ENCODE measurements at places on chromosomes 7 and 10.

DNA sequence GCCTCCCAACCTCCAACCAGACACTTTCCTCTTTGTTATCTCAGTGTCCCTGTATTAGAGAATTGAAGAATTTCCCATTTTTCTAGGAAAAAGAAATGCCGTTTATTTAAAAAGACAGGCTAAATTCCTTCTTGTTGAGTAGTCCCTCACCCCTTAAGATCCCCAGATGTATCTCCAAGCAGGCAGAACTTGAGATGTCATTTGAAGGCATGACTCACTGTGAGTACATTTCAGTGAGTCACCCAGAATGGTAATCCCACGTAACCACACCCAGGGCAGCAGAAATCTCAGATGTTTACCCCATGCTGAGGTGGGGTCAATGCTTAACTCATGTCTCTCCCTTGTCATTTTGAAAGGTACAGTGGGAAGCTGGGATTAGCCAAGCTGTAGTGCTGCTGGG, 4.4 kb downstream of the ZNF655 start:
- no peak for DNase-seq

DNA sequence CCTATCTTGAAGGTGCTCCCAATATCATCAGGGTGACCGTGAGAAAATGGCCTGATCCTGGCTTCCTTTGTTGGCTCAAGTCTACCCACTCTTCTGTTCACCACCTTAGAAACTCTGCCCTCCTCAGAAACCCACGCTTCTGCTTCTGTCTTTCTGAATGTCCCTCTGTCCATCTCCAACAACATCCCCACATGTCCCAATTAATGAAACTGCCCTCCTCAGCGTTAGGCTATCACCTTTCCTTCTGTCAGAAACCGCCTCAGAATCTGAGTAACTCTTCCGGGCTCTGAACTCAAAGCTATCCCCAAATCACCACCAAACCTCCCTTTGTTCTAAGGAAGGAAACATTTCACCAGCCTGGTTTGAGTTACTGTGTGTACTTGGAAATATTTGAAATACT, 315.8 kb upstream of the ZNF32 start:
- no peak for DNase-seq

DNA sequence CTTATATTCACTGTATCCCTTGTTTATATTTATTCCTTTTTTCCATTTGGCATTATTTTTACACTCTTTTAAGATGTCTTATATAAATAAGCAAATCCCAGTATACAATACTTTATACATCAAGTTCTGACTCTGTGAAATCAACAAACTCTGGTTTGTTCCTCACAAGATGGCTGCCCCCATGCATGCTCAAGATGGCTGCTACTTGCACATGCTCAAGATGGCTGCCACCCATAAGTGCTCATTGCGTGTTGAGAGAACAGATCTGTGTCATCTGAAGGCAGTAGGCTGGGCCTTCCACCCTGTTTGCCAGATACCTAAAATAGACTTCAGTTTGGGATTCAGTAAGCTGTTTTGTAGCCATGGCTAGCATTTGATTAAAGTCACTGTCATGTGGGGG, 666.2 kb downstream of the TYW1 start:
- DNase-seq = no peak

DNA sequence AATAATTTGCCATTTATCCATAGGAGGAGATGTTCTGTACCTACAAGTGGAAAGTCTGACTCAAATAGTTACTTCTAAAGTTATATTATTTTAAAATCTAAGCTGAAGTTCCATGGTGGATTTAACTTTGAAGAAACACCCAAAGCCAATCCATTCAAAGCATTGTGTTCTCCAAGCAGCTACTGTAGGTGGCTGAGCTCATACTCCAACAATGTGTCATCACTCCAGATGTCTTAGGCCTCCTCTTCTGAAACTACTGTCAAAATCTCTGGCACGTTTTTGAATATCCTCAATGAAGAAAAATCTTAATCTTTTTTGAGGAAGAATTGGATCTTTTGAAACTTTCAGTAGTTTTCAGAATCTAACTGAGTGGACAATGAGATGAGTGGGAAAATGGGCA, 169.1 kb downstream of the PTEN start:
- DNase-seq = no peak

GRCh38 chr10:89795840-89796239, 94.5 kb downstream of the KIF20B start:
- no peak for DNase-seq

- no peak for DNase-seq
Observed at GRCh38 chr7:85125651-85126131, 61.2 kb downstream of the SEMA3D start.

DNA sequence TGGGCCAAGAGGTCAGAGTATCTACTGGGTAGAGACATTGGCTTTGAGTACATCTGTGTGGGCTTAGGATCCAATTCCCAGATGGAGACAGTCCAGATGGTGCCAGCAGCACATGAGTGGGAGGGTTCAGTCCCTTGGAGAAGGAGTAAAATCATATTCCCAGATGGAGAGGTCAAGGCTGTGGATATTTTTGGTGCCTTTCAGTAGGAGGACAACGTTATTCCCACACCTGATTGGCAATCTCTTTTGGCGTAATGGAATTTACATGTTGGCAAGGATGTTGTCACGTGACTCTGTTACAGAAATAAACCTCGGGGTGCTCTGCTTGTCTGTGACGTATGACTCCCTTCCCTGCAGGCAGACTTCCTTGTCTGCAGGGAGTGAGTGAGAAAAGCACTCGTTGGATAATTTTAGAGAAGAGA, 27.6 kb downstream of the NPS start:
- no peak for DNase-seq

DNA sequence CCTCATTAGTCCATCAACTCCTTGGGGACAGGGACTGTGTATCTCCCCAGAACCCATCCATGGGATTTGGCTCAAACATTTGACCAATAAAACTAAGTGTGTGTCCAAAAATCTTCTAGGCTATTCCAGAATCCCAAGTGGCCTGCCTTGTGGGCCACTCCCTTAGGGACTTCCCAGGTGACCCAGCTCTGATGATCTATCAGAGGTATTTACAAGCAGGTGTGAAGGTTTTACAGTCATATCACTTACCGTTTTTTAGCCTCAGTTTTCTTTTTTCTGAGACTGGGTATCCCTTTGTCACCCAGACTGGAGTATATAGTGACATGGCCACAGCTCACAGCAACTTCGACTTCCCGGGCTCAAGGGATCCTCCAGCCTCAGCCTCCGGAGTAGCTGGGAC, 64.4 kb downstream of the PIP4K2A start:
- DNase-seq = no peak

- DNase-seq = no peak
Observed at GRCh38 chr10:102306006-102306405, 60.7 kb downstream of the GBF1 start.

GRCh38 chr7:46486256-46487206, 565.5 kb upstream of the IGFBP3 start:
- no peak for DNase-seq

GRCh38 chr7:128891110-128891941, 19.2 kb downstream of the KCP start:
- no peak for DNase-seq

- no peak for DNase-seq
Observed at GRCh38 chr7:2321020-2321419, 6.8 kb upstream of the SNX8 start.

DNA sequence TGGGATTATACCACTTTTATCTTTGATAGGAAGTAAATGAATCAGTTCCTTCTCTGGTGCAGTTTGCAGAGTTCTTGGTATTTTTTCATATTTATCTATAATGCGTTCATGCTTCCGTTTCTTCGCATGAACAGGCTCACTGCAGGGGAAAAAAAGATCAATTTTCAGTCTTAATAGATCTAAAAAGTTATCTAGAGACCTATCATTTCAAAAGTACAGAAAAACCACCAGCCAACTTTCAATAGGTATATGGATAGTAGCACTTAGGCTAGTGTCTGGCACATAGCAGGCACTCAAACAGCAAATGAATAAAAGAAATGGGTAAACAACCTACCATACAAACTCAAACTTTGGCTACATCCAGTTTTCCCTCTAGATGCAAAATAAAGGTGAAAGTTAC, 5.5 kb downstream of the NOC3L start:
- DNase-seq = no peak

DNA sequence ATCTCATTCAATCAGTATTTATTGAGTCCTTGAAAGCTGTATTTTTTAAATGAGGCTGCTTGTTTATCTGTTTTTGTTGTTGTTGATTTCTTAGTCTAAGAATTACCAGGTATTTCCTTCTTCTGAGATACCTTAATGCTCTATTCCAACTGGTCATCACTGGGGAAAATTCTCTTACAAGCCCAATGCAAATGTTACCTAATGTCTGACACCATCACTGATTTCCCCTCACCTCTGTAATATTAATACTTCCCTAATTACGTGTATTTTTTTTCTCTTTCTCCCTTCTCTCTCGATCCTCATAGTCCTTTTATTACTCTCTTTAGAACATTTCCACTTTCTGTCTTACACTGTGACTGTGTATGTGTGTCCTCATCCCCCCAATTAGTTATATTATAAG, 13.9 kb downstream of the HDAC9 start:
- DNase-seq = no peak

- no peak for DNase-seq
Observed at GRCh38 chr10:133247681-133248333, 10.2 kb downstream of the VENTX start.

DNA sequence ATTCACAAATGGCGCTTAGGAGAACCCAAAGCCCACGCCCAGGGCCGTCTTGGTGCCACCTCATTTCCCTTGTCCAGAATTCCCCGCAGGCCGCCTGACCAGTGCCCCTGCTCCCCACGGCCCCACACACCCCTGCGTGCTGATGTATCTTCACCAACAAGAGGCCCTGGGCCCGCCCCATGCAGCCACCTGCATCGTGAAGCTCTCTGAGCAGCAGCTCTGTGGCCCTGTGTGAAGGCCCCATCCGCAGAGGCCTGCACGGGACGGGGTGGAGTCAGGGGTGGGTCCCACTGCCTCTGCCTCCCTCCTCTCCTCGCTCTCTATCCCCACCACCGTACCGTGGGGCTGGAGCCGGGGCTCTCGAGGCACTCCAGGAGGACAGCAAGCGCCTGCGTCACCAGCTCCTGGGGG, 14.7 kb downstream of the BRAT1 start:
- DNase-seq = no peak

DNA sequence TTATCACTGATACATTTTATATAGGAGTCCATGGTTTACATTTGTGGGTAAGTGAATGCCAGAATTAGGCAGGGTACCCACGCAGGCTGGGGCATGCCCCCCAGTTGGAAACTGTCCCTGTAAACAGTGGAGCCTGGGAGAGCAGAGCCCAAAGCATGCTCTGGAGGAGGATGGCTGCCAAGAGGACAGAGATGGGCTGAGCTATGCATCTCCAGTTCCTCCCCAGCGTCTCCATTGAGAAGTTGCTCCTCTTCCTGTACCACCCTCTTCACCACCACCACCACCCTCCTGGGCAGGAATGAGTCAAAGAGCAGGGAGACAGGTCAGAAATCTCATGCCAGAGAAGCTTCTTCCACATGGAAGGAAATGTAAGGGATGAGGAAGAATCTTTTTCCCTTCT, 67.7 kb upstream of the KMT2E start:
- no peak for DNase-seq

DNA sequence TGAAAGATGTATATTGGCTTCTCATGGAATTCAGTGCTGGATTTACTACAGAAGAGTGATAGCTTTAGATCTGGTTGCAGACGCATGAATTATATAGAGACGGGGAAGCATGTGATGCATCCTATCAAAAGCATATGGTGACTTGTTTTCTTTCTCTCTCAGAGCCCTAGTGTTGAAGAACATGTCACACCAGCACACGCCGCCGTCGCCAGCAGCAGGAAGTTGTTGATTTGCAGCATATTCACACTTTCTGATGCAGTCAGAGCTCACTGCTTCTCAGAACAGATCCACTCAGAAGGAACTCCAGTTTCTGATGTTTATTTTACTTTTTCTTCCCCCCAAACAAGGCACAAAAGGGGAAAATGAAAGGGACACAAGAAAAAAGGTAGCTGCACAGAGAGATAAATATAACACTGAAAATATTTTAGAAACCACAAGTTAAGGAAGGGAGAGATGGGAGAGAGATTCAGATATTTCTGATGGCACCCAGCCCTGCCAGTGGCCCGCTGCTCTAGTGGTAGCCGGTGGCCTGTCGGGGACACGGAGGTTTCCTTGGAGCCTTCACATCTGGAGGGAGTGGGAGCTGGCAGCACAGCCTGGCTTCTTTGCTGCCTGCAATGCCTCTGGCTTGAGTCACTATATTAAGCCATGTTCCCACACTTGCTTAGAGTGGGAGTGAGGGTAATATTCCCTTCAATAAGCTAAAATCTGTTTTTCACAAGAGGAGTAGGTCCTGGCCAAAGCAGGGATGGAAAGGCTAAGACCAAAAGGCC, 123.2 kb downstream of the NRP1 start:
- DNase-seq = no peak

DNA sequence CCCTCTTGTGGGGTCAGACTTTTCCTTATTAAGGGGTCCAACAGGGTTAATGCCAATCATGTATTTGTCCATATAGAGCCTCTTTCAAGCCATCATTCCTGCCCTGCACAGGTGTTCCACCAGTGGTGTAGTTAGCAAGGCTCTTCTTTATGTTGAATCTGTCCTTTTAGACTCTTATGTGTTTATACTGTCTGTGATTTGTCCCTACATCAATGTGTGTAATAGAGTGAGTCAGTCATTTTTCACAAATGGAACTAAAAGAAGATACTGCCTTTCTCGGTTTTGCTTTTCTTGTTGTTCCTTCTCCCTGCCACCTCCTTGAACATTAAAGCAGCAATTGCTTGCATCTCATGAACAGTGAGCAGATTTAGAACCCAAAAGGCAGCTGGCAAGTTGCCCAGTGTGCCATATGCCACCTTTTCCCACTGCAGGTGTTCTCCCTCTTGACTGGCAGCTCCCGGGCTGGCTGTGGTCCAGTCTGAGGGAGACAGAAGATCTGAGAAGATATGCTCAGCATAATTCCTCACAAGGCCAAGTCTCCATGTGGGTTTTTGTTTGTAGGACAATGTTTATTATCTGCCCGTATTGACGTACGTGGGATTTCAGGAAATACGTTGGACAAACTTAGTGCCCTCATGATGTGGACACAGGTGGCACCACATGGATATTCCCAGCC, 154.1 kb downstream of the LHFPL3 start:
- no peak for DNase-seq

GRCh38 chr10:11339660-11340059, 271.8 kb downstream of the USP6NL start:
- DNase-seq = no peak

GRCh38 chr10:62842983-62843382, 26.8 kb upstream of the EGR2 start:
- DNase-seq = no peak

- DNase-seq = no peak
Observed at GRCh38 chr10:70528741-70529362, 50.3 kb downstream of the PALD1 start.

- DNase-seq = no peak
Observed at GRCh38 chr10:83166344-83166743, 973.0 kb upstream of the GHITM start.

- no peak for DNase-seq
Observed at GRCh38 chr7:30281791-30282190, 2.6 kb upstream of the ZNRF2 start.

Measured in NCI-H748 treated with DMSO at 0.1 percent for 48 hours (cell line).